ENCODE measurements at places on chromosomes 7 and 10.

- no peak for DNase-seq
Observed at GRCh38 chr10:29158066-29158465, 130.8 kb upstream of the LYZL1 start.

- DNase-seq, result peak; percentile 69
Observed at GRCh38 chr10:131874991-131875451, 25.8 kb upstream of the PPP2R2D start.

- DNase-seq, result no peak
Observed at GRCh38 chr10:4294996-4295792, 510.2 kb upstream of the KLF6 start.

GRCh38 chr10:53023411-53023810 is 250.8 kb upstream of the MBL2 start:
- no peak for DNase-seq

DNA sequence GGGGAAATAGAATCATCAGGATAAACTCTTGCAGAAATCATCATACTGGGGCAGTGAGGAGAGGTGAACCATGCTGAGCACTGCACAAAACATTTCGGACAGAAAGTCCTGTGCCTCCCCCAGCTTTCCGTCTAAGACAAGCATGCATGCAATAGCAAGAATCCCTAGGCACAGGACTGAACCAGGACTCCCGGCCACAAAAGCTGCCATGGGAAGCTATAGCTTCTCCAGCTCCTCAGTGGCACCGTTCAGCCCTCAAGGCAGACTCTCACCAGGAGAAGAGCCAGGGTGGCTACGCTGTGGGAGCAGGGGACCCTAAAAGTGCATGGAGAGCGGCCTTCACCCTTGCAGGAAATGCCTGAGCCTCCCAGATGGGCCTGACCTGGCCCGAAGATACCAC is 70.8 kb downstream of the ASB13 start:
- DNase-seq, result peak; percentile 55

GRCh38 chr7:2736411-2736914 is 48.5 kb downstream of the AMZ1 start:
- DNase-seq, result no peak

DNA sequence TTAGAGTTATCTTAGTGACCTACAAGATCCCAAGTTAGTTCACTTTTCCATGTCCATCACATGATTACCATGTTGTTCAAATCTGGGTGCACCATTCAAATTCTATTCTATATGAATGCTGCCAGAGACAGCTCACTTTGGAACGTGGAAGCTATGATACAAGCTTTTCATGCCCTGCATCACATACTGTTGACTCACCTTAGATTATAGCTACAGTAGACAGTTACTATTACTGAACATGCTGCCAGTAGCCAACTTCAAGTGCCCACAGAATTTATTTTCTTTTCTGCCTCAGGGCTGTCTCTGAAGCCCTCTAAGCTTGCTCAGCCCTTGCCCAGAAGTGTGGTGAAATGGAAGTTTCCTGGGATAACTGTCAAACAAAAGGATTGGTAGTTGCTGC is 231.1 kb downstream of the GPR158 start:
- no peak for DNase-seq

- no peak for DNase-seq
Observed at GRCh38 chr7:1872191-1873069, 202.4 kb downstream of the ELFN1 start.

GRCh38 chr7:23759671-23760391 is 49.8 kb downstream of the STK31 start:
- peak; percentile 20 for DNase-seq
